Nephron progenitor cell (in vitro differentiated cells): ENCODE measurements at places on chromosomes 12 and 14.

DNA sequence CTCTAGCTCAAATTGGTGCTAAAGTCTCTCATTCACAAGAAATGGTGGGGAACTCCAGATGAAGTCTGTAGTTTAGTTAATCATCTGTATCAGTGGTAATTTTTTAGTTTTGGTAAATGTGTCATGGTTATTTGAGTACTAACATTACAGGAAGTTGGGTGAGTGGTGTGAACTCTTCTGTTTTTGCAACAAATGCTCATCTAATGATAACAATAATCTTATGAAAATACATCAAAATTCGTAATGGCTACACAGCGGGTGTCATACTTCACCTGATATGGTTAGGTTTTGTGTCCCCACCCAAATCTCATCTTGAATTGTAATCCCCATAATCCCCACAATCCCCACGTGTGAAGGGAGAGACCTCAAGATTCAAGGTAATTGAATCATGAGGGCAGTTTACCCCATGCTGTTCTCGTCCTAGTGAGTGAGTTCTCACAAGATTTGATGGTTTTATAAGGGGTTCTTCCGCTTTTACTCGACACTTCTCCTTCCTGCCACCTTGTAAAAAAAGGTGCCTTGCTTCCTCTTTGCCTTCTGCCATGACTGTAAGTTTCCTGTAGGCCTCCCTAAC lies 209.3 kb upstream of the FOXN3 start:
- DNase-seq = no peak

GRCh38 chr12:116591855-116592637 lies 32.9 kb downstream of the MAP1LC3B2 start:
- no peak for DNase-seq

DNA sequence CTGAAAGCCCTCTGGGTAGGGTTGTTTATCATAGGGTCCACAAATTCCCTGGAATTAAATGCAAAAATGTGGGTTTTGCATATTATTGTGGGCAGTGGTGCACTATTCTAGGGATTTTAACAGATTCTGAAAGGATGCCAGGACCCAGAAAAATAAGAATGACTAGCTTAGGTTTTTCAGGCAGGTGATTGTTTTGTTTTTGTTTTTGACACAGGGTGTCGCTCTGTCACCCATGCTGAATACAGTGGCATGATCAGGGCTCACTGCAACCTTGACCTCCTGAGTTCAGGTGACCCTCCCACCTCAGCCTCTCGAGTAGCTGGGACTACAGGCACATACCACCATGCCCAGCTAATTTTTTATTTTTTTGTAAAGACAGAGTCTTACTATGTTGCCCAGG lies 19.2 kb downstream of the GALNT6 start:
- DNase-seq = no peak

GRCh38 chr12:21819678-21820077 lies 45.2 kb upstream of the KCNJ8 start:
- no peak for DNase-seq

DNA sequence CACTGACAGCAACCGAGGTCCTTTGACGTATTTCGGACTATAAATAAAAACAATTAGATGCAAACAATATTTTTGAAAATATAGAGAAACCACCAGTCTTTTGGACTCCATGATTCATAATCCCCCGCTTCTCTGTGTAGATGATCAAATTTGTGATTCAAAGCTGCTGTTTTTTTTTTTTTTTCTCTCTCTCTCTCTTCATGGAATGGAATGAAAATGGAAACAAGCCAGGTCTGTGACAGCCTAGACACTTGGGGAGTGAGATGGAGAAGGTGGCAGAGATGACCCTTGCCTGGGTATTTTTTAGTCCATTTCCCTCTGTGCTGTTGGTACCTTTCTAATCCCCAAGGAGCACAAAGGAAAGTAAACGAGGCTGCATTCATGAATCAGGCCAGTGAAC lies 248.5 kb downstream of the GLT1D1 start:
- DNase-seq = no peak

DNA sequence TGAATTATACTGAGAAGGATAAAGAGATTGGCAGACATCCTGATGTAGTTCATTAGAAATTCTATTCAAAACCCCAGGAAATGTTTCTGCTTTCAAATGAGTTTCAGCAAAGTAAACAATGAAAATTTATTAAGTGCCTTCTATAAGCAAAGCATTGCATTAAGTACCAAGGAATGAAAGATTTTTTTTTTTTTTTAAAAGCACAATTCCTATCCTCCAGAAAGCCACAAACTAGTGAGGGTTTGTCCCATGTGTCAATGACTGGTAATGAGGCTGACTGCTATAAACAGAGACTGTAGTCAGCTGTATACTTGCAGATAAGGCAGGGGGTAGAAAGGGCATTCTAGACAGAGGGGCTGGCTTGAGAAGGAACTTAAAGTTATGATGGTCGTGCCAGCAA lies 6.7 kb downstream of the ANO4 start:
- DNase-seq = no peak

- DNase-seq = no peak
Observed at GRCh38 chr14:22870811-22871223, 723 bp upstream of the LRP10 start.

GRCh38 chr14:23428686-23429495 lies 6.6 kb downstream of the MYH7 start:
- DNase-seq = no peak

DNA sequence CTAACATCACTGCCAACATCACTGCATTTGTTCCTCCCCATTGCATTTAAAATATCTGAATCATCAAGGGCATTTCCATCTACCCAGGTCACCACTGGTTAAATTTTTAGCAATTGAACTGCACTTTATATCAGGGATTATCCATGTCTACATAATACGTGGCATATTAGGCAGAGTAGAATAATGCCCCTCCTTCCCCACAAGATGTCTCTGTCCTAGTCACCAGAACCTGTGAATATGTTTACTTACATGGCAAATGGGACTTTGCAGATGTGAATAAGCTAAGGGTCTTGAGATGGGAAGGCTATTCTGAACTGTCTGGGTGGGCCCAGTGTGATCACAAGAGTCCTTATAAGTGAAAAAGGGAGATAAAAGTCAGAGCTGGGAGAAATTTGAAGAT lies 181.7 kb upstream of the ARID2 start:
- DNase-seq = no peak

DNA sequence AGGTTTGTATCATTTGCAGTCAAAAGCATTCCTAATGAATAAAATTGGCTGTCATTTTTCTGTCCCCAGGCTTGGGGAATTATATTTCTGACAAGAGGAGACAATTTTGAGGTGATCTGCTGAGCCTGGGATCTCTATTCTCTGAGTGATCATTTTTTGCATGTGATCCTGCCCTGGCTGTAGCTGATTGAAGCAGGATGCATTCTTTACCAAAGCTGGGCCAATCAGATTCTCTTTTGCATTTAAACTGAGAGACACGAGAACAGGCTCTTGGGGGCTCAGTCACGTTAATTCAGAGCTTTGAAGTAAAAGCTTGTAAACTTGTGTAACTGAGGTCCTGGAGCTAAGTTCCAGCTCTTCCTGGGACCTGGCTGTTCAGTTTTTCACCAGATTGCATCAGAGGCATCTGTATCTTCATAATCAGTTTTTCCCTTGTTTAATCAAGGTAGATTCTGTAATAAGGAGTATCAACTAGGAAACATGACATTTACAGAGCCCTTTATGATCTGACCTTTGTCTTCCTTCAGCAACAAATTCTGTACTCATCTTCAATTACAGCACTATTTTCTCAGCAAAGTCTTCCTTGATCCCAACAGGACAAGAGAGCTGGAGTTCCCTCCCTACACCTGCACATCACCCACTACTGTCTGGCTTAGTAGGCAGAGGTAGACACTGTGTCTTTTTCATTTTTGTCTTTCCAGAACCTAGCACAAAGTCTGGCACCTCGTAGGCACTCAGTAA lies 35.0 kb upstream of the MANSC4 start:
- no peak for DNase-seq

DNA sequence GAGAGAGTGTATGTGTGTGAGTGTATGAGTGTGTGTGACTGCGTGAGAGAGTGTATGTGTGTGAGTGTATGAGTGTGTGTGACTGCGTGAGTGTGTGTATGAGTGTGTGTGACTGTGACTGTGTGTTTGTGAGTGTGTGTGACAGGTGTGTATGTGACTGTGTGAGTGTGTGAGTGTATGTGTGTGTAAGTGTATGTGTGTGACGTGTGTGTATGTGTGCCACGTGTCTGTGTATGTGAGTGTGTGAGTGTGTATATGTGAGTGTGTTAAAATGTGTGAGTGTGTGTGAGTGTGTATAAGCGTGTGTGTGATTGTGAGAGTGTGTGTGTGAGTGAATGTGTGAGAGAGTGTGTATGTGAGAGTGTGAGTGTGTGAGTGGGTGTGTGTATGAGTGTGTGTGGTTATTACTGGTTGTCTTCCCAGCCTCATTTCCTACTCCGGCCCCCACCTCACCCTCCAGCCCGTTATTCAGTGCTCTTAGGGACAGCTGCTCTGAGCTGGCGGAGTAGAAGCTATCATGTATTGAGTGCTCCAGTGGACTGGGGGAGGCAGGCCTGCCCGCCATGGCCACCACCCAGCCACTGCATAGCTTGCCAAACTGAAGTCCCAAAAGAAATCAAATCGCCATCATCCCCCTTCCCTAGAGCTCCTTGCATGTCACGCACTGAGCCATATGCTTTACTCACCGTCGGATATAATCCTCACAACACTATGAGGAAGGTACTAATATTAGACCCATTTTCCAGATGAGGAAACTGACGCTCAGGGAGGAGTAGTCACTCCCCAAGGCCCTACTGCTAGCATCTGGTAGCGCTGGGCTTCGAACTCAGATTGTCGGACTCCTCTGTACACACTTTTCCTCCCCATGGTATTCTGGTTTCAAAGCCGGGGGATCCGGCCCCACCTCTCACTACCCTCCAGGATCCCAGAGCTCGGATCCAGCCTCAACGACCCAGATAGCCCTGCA lies 10.3 kb upstream of the MYL2 start:
- no peak for DNase-seq

- DNase-seq = no peak
Observed at GRCh38 chr12:19036673-19037357, 92.7 kb upstream of the PLEKHA5 start.

- DNase-seq = no peak
Observed at GRCh38 chr12:49582201-49582600, 14.3 kb upstream of the MCRS1 start.

- DNase-seq = no peak
Observed at GRCh38 chr12:46214668-46215436, 54.0 kb downstream of the SLC38A1 start.

GRCh38 chr12:75560167-75560566 lies 48.8 kb upstream of the KRR1 start:
- DNase-seq = no peak

- no peak for DNase-seq
Observed at GRCh38 chr12:46517579-46517962, 145.0 kb upstream of the SLC38A2 start.

- DNase-seq = no peak
Observed at GRCh38 chr12:57591782-57592325, 862 bp downstream of the PIP4K2C start.

DNA sequence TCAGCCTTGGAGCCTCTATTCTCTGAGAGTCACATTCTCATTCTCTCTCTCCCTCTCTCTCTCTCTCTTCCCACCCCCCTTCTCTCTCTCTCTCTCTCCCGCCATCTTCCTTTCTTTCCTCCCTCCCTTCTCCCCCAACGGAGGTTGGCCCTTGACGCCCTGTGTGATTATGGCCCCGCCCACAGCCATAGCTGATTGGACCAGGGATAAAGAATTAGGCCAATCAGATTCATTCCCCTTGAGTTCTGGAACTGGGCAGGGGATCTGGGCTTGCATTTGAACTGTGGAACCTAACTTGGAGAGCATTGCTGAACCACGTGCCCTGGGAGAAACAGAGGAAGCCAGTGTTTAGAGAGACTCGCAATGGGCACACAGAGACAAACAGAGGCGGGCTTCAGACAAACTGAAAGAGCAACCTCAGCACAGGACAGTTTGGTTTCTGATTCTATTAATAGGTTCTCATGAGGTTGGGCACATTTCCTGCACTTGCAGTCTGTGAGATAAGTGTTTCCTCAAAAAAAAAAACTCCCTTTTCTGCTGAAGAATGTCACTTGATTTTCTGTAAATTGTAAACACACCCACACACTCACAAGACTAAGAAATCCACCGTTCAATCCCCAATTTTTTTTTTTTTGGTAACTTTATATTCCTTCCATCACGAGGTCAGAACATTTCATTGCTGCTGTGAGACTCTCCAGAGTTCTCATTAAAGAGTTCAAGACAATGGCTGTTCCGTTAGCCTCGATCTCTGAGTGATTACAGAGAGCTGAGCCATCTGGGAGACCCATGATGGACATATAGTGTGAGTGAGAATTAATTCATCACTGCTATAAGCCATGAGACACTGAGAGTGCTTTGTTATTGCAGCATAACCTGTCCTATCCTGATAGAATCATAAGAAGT lies 3.5 kb upstream of the P2RX7 start:
- DNase-seq = no peak

- no peak for DNase-seq
Observed at GRCh38 chr14:102085488-102085887, 1.4 kb downstream of the HSP90AA1 start.
